NCI-H510A treated with DMSO at 0.1 percent for 48 hours (cell line): ENCODE measurements at places on chromosomes 12 and 14.

- no peak for DNase-seq
These were observed 606.5 kb downstream of the GALC start for GRCh38 chr14:87386524-87386923.

- DNase-seq: no peak
These were observed 376.4 kb downstream of the SNAPC1 start for GRCh38 chr14:62138593-62138992.

GRCh38 chr14:72826039-72826438, 67.9 kb downstream of the DPF3 start:
- DNase-seq: no peak

- DNase-seq: no peak
These were observed 56.2 kb downstream of the PPHLN1 start for GRCh38 chr12:42382013-42382696.

GRCh38 chr14:22657861-22658260, 13.7 kb upstream of the OR6J1 start:
- no peak for DNase-seq
